ENCODE measurements at places on chromosomes 13 and 19. TPM values are rescaled to one million over a fixed set of nuclear protein-coding genes. Genes with fewer than 3 reads are reported as not detected.

DNA sequence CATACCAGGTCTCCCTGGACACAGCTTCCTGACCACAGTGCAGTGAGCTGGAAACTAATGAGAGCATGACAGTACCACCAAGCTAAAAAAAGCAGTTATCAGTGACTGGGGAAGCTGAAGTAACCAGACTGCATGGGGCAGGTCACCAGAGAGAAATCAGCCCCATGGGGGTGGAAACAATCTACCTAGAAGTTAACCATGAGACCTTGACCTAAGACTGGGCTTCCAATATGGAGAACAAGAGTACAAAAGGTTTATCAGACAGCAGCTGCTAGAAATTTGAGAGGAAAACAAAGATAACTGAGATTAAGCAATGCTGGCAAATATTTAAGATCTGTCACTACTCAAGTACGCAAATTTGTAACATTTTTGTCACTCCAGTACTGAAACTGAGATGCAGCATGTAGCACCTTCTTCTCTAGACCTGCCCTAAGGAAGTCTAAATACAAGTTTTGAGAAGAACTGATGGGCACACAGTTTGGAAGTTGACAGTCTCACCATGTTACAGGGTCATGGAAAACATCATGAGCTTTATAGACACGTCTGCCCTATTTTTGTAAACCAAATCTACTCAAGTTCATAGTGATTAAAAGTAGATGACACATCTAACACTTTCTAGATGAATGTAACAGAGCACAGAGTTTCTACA, 2641.8 kb upstream of the PCDH20 start:
- DNase-seq: no peak

The CGB1 gene
- total RNA-seq: 0.92 TPM

DNA sequence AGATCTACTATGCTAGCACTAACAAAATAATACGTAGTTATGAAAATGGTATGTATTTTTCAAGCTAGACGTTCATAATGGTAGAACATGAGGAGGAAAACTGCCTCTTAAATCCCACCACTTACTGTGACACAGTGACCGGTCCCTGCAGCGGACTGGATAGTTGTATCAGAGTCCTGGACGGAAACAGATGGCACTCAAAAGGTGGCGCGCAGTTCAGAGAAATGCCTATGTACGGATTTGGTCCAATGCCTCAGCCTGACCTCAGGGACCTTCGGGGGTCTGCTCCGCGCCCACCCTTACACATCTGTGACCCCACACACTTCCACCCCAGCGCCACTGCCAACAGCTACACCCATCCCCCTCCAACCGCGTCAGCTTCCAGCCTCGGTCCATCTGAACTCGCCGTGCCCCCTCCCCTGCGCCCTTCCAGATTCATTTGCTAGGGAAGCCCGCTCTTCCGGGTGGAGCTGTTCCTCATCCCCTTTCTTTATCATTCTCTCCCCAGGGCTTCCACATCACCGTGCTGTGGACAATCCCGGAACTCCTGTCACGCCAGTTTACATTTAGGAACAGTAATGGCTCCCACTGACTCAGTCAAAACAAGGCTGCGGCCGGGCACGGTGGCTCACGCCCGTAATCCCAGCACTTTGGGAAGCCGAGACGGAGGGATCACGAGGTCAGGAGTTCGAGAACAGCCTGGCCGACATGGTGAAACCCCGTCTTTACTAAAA, 792 bp upstream of the LENG8 start:
- DNase-seq: peak; percentile 91

DNA sequence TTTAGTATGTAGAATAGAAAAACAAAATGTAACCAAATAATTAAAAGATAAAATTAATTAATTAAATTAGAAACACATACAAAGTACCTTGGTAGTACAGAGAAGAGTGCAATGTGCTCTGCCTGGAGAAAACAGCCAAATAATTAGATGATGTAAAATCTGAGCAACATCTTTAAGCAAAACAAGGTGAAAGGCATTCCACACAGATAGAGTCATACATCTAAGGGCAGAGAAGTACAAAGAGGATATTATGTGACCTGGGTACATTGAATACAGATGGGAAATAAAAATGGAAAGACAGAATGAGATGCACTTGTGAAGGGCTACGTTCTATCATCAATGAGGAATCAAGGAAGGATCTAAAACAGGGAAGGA, 25.2 kb upstream of the FNDC3A start:
- DNase-seq: no peak

DNA sequence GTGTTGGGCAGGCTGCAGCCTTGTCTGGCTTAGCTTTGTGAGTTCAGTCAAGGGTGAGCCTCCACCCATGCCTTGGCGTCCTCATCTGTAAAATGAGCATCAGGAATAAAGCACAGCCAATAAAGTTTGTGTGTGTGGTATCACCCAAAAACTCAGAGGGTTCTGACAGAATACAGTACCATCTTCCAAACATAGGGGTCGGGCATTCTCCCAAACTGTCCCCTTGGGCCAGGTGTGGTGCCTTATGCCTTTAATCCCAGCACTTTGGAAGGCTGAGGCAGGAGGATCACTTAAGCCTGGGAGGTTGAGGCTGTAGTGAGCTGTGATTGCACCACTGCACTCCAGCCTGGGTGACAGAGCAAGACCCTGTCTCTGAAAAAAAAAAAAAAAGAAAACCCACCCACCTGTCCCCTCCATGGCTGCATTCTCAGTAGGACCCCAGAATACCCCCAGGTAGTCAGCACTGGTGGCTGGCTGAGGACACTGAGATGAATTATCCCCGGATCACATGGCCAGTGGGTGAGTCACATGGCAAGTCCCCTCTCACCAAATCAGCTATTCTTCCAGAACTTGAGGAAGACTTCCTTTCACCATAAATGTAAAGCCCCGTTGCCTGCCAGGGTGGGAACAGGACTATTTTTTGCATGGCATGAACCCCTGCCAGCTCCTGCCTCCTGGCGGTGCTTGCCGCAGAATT, 18.6 kb downstream of the POP4 start:
- DNase-seq: no peak

GRCh38 chr13:96200810-96201209, 110.9 kb downstream of the HS6ST3 start:
- no peak for DNase-seq

DNA sequence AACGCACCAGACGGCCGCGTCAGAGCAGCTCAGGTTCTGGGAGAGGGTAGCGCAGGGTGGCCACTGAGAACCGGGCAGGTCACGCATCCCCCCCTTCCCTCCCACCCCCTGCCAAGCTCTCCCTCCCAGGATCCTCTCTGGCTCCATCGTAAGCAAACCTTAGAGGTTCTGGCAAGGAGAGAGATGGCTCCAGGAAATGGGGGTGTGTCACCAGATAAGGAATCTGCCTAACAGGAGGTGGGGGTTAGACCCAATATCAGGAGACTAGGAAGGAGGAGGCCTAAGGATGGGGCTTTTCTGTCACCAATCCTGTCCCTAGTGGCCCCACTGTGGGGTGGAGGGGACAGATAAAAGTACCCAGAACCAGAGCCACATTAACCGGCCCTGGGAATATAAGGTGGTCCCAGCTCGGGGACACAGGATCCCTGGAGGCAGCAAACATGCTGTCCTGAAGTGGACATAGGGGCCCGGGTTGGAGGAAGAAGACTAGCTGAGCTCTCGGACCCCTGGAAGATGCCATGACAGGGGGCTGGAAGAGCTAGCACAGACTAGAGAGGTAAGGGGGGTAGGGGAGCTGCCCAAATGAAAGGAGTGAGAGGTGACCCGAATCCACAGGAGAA, 1.9 kb downstream of the PPP1R12C start:
- DNase-seq: no peak

DNA sequence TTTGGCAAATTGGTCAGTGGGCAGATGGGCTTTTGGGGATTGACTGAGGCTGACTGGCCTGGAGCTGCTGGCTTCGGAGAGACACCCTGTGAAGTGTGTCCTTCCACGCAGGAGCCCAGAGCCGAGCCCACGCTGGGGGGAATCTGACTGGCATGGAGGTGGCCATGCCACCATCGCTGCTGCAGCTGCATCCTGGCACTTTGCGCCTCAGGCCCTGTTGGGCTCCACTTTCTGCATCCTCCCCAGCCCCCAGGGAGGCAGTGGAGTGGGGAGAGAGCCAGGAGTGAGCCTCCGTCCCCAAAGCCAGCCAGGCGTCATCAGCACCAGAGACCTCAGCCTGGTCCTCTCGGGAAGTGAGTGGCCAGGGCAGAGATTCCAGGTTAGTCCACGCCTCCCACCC, 17.0 kb upstream of the NCCRP1 start:
- no peak for DNase-seq
